ENCODE measurements at places on chromosomes 11 and 22.

- no peak for DNase-seq
Observed at GRCh38 chr22:32202161-32202538, 2.7 kb downstream of the RFPL2 start.

DNA sequence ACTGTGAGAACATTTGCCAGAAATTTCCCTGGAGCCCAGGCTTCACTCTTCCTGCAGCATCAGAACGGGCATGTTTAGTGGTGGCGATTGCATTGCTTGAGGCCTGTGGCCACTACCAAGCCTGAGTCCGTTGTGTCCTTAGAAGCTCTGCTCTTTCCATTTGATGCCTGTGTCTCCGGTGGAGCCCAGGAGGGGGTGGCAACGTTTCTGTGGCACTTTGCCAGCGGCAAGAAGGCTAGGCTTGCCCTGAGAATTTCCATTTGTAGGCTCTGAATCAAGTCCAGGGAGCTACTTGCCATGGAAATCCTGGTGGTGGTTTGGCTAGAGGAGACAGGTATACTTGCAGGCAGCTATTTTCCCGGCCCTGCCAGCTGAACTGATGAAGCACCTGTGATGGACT lies 47.1 kb downstream of the ADAMTS8 start:
- no peak for DNase-seq

DNA sequence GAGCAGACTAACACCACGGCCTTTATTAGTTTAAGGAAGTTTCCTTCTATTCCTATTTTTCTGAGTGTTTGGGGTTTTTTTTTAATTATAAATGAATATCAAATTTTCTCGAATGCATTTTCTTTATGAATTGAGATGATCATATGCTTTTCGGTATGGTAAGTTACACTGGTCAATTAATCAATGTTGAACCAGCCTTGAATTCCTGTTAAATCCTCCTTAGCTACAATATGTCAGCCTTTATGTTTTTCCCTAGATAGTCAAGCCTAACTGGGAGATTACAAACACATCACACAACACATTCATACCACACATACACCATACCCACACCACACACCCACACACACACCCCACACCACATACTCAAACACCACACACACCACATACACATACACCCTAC lies 247.6 kb downstream of the BRD1 start:
- no peak for DNase-seq

DNA sequence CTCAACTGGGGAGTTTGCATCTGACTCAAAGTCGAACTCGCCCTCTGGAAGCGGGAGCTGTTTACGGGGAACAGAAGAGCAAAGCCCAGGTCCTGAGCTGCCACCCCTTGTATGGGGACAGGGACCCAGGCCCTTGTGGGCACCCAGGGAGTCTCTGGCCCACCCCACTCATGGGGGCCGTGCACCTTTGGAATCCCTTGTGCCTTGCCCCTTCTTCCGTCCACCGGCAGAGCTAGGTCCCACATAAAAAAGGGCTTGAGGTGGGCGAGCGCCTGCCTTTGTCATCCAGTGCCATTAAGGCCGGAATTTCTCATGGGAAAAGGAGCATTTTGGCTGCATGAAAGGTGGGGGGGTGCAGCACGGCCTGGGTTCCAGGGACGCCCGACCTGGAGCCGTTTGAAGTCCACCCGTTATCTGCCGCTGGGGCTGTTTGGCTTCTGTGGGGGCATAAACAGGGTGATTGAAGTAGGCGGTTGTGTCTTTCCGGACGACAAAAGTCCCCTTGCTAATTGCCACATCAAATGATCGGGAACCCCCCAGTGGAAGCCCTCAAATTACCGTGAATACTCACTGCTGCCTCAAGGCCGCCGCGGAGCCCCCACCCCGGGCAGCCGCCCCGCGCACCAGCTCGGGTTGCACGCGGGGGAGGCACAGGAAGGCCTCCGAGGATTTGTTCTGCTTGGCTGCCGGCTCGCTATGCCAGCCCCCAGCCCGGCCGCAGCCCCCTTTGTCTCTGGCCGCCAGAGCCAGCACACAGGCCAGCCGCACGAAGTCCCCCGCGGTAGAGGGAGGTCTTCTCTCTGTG lies 49.0 kb upstream of the FGF3 start:
- no peak for DNase-seq

GRCh38 chr11:78767027-78767932 lies 192.6 kb upstream of the NARS2 start:
- no peak for DNase-seq

DNA sequence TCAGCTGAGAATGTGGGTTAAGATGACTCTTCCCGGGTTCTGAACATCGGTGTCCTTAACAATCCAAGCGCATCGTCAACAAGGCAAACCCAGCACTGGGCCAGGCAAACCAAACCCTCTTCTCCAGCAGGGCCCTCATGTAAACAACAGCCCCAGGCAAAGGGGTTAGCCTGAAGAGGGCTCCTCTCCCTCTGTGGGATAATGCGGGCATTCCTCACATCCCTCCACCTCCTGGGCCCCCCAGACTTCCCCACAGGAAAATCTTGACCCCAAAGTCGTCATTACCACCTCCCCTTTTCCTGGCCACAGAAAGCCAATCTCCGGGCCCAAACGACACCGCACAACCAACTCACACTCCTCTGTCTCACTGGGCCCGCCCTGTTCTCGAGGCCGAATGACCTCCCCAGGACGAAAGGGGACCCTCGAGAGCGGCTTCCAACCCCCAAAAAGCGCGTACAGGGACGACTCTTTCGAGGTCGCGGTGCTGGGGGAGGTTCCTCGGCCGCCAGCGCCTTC lies 566 bp downstream of the DDB1 start:
- DNase-seq: no peak

- no peak for DNase-seq
Observed at GRCh38 chr11:34633990-34634693, 13.2 kb downstream of the EHF start.

GRCh38 chr22:44890416-44891292 lies 119.2 kb downstream of the PHF21B start:
- DNase-seq: no peak
